ENCODE measurements at places on chromosomes 5 and 9.

- DNase-seq = no peak
Observed at GRCh38 chr9:134970719-134971118, 53.0 kb upstream of the FCN1 start.

DNA sequence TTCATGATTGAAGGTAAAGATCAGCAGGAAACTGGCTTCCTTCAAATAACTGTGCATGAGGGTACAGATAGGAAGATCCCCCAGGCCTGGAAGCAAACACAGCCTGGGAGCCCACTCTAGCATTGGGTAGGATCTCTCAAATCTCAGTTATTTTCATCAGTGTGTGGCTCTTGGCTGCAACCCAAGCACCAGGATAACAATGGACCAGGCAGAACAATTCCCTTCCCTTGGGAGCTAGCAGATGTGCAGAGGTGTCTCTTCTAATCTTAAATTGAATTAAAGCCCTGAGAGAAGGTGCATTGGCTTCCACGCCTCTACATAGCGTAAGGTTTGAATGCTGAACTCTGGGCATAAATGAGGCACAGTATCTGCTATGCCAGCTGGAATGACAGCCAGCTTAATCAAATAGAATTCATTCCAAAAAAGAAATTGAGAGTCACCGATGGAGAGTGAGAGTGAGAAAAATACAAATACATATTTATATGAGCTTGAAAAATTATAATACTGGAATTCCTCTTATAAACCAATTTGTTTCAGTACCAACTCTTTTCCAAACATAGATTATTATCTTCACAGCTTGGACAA, 957.3 kb downstream of the CDH12 start:
- no peak for DNase-seq

- DNase-seq = no peak
Observed at GRCh38 chr5:128626536-128627090, 88.6 kb upstream of the FBN2 start.

- no peak for DNase-seq
Observed at GRCh38 chr9:98254228-98255060, 1.0 kb downstream of the TBC1D2 start.

DNA sequence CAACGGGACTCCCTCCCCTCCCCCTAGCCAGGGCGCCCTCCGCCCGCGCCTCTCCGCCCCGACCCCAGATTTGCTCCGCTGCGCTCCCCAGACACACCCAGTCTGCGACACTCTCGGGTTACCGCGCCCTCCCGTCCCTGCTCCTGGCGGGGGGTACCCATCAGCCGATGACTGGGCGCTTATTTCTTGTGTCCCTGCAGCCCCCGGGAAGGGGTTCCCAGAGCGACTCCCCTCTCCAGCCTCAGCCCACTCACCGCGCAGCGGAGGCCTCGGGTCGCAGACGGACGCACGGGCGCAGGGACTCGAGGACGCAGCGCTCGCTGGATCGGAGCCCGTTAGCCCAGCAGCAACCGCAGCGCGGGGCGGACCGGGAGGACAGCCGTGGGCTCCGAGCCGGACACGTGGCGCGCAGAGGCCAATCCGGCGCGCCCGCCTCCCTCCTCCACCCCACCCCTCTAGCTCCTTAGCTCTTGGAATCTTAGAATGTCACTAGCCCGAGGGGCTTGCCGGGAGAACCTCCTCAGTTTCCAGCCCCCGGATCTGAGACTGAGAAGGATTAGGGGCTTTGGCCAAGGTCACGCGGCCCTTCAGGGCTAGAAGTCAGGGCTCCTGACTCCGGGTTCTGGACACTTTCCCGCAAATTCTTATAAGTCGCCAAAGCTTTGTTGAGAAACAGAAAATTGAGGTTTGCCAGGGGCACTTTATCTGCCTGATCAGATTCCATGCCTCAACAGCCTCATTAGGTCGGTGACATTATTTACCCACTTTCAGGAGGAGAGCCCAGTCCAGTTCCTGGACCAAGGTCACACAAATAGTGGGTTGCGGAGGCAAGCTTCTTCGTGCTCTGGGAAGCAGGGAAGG, at the start of gene ANXA6:
TSS of gene ANXA6 (minus strand) at position 354 of the 861 bp plus-strand sequence. CDS start 9,878 bp downstream, outside the sequence.
- no peak for DNase-seq

GRCh38 chr9:131405858-131406537, 12.1 kb downstream of the PRRC2B start:
- no peak for DNase-seq

GRCh38 chr5:52692039-52692438, 95.7 kb upstream of the ITGA1 start:
- DNase-seq = no peak
